HCT116 (cell line): ENCODE measurements at places on chromosomes 5 and 9.

DNA sequence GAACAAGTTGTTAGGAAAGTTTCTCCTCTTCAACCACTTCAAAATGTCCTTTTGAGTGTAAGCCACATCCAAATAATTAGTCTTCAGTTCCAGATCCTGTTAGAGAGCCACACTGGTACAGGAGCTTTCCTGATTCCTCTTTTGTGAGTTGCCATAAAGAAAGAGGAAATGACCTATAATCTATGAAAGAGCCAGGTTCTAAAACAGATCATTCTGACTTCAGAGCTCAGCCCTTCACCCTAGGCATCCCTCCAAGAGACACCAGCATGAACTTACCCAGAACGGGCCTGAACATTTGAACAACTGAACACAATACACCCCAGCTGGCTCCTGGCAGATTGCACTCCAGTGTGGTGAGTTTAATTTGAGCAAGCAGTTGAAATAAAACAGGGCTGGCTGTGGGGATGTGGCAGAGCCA lies 25.7 kb downstream of the SLC1A1 start:
- DNase-seq: no peak

GRCh38 chr5:124576848-124577409 lies 169.5 kb downstream of the ZNF608 start:
- no peak for DNase-seq

- DNase-seq: no peak
Measured at GRCh38 chr9:77013932-77014596, 5.4 kb upstream of the FOXB2 start.

- DNase-seq: no peak
Measured at GRCh38 chr5:57174128-57174889, 450 bp downstream of the GPBP1 start.

GRCh38 chr9:98960409-98960808 lies 16.7 kb downstream of the COL15A1 start:
- DNase-seq: no peak

DNA sequence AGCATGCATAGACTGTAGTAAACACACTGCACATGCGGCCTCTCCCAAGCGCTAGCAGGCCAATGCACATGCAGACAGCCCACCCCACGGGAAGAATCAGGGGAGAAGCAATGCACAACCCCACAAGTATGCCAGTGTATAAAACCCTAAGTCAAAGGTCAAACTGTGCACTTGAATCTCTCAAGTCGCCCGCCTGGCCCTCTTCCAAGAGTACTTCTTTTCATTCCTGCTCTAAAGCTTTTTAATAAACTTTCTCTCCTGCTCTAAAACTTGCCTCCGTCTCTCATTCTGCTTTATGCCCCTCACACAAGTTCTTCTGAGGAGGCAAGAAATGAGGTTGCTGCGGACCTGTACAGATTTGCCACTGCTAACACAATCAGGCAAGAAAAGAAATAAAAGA lies 50.4 kb downstream of the PTPDC1 start:
- no peak for DNase-seq

DNA sequence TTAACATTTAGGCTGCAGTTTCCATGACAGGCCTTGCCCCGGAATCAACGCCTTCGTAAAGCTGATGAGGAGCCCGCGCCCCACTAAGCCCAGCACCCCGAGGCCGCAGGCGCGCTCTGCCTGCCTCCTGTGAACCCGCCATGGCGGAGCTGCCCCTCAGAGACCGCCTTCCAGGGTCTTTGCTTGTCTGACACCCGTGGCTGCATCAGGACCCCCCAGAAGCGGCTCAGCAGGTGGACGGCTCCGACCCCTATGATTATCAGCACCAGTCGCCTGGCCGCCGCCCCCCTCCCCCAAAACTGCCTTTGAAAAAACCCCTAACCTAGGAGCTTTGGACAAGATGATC lies 507 bp upstream of the DPH7 start:
- no peak for DNase-seq

GRCh38 chr9:36110434-36110833 lies 26.1 kb upstream of the GLIPR2 start:
- no peak for DNase-seq

GRCh38 chr5:62431735-62432620 lies 19.4 kb downstream of the IPO11 start:
- DNase-seq: no peak

DNA sequence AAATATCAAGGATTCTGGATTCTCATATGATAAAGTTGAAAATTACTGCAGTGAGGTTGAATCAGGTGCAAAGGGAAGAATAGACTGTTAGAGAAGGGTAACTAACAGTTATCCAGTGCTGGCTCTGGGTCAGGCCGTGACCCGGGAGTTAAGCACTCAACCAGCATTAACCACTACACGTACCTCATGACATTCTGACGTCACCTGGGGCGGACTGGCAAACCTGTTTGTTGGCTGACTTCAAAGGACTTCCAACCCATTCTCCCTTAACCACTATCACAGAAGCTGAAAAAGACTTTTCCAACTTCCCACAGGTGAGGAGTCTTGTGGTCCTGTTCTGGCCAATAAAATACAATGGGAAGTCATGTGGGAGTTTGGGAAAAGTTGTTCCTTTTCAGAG lies 268.9 kb downstream of the ENC1 start:
- DNase-seq: no peak
